T-helper 22 cell (primary cell): ENCODE measurements at places on chromosomes 5 and 9.

GRCh38 chr5:32057187-32058096 lies 116.7 kb downstream of the GOLPH3 start:
- no peak for DNase-seq

GRCh38 chr5:138943599-138944173 lies 68.6 kb upstream of the LRRTM2 start:
- no peak for DNase-seq

DNA sequence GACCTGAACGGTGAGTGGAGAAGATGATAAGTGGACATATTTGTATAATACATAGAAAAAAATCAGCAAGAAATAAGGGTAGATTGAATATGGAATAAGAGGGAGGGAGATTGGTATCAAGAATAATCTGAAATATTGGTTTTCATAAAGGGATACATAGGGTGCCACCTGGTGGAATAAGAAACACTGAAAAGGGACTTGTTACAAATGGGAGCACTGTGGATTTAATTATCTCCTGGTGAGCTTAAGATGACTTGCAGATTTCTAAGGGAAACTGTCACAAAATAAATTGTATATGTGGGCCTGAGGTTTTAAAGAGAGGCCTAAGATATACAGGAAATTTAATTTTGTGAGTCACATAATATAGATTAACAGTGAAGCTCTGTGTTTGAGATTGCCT lies 1403.5 kb upstream of the CDH18 start:
- DNase-seq, result no peak

DNA sequence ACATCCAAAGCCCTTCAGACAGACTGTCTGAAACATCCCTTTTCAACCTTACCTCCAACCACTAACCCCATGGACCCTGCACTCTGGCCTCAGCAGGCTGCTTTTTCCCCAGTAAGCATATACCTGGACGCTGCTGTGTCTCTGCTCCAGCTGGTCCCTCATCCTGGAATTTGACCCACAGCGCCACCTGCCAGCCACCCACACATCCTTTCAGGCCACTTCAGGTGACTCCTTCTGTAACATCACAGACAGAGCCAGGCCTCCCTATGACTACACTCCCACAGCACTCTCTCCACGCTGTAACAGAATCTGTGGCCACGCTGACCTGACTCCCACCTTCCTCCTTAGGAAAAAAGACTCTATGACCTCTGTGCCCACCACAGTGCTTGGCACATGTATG lies 3.4 kb downstream of the MGAT1 start:
- no peak for DNase-seq

GRCh38 chr9:121929893-121930875 lies 162.9 kb downstream of the TTLL11 start:
- no peak for DNase-seq

DNA sequence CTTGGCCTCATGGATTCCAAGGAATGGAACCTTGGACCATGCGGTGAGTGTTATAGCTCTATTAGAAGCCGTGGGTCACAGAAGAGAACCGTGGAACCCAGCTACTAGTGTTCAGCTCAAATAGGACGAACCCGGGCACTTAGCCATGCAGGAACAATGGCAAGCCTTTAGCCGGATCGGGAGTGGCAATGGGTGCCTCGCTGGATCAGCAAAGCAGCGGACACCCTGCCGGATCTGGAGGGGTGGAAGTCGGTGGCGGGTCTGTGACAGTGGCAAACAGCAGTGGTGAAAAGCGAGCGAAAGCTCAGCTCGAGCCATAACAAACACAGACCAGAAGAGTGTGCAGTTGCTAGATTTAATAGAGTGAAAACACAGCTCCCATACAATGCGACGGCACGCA lies 2.4 kb upstream of the CDO1 start:
- no peak for DNase-seq

- no peak for DNase-seq
Observed at GRCh38 chr9:134333234-134333873, 7.1 kb downstream of the RXRA start.

DNA sequence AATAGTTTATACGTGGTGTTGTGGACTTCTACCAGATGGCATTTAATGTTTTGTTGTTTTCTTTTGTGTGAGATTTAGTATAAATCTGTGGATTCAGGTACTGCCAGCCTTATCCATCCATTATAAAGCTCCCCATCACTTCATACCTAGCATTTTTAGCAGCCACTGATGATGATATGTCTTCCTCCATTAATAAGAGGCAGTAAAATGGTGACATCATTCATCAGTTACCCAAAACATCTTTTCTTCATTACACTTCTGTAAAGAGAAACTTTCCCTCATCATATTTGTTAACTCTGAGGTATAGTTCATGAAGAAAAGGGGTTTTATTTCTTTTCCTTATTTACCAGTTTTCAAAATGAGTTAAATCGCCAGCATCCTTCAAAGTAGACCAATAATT lies 19.4 kb downstream of the CHD1 start:
- no peak for DNase-seq

DNA sequence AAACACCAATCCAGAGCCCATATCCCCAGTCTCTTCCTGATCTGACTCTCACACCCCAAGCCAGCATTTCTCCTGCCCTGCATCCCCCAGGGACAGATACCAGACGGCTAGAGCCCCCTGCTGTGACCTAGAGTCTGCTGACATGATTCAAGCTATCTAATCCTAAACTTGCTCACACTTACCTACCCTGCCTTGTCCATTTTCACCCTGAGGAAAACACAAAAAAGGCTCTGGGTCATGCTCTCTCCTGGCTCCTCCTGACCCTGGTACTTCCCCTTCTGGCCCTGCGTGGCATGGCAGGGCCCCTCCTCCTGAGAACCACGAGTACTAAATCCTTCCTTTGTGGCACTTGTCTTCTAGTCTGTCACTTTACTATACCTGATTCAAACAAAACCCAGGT lies 2.8 kb upstream of the ARRDC1 start:
- no peak for DNase-seq

- DNase-seq, result no peak
Observed at GRCh38 chr5:89842531-89842930, 567.0 kb downstream of the CETN3 start.

DNA sequence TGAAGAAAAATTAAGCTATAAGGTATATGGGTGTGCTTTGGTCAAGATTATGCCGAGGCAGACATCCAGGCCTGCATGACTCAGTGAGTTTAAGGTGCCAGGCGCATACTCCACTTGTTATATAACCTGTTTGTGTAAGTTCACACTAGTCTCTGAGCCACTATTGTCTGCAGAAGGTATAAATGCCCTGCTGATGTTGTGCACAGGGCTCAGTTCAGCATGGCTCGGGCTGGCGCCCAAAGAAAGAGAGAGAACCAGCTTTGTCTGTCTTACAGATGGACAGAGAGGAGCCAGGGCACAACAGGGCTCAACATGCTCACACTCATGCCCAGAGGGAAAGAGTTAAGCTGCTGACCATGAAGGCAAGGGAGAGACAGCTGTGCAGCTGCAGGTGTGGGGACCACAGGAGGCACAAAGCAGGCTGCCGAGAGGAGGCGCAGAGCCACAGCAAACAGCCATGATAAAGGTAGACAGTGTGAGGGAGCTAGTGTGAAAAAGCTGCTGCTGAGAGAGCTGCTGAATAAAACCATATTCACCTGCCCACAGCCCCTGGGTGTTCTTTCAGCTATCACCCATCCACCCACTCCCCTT lies 1587.6 kb upstream of the C9orf72 start:
- DNase-seq, result no peak

- no peak for DNase-seq
Observed at GRCh38 chr9:81195206-81195605, 494.1 kb downstream of the TLE1 start.

- no peak for DNase-seq
Observed at GRCh38 chr9:131628459-131629225, 83.3 kb downstream of the PRRT1B start.

DNA sequence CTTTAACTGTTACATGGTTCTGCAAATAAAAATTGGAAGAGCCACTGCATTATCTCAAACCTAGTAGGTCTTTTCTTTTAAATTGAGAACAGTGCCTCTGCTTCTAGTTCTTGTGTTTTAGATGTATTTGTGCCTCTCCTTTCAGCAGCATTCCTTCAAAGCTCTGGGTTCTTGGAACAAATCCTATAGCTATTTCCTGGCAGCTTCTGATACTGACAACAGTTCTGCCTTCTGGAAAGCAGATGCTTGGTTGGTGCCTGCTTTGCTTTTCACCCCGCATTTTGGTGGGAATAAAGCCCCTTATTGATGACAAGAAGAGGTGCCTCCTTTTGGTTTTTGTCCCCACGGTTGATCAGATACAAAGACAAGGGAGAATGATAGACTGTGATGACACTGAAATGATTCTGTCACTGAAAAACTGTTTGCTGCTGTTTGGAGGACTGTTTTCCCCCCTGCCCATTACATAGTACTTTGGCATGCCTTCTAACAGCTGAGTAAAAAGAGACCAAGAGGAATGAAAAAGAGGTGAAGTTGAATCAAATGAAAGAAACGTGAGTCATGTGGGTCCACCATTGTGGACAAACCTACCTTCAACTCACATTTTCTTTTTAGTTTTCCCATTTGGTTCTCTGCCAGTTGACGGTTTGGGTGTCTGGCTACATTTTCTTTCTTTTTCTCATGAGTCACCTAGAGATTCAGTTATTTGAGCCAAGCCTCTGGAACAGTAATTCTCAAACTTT lies 5.6 kb downstream of the PTCD2 start:
- DNase-seq, result no peak

GRCh38 chr5:141703133-141703561 lies 21.1 kb upstream of the ARAP3 start:
- DNase-seq, result no peak

- DNase-seq, result no peak
Observed at GRCh38 chr5:151490627-151491026, 43.2 kb downstream of the SLC36A1 start.

GRCh38 chr9:94675008-94675881 lies 35.9 kb upstream of the FBP1 start:
- DNase-seq, result no peak

DNA sequence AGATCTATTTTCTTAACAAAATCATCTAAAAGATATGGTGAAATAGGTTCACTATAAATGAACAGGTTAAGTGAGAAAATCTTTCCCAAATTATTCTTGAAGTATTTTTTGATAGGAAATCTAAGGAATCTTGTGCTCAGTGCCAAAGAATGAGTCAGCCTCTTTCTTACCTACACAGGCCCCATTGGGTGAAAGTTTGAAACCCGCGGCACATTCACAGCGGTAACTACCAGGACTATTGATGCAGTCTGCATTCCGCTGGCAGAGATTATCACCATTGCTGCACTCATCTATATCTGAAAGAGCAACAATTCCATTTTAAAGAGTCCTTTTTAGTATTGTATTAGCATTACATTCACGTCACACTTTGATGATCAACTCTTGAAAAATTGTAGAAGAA lies 221.8 kb downstream of the SLC12A2 start:
- no peak for DNase-seq

GRCh38 chr5:37133939-37134338 lies 115.2 kb downstream of the CPLANE1 start:
- no peak for DNase-seq

DNA sequence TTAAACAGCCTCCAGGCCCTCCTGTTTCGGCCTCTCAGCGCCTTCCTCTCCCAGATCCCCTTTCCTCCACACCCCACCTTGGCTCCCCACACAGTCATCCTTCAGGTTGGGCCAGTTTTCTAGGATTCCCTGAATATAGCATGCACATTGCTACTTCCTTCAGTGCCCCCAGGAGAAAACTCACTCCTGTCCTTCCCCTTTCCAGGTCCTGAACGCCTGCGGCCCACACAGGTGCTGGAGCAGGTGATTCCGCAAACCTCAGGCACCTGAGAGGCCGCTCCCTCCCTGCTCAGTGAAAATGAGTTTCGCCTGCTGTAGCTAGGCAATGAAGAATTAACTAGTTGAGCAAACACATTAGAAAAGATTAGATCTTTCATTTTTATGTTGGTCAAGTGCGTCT lies 185.0 kb downstream of the MED10 start:
- DNase-seq, result no peak

DNA sequence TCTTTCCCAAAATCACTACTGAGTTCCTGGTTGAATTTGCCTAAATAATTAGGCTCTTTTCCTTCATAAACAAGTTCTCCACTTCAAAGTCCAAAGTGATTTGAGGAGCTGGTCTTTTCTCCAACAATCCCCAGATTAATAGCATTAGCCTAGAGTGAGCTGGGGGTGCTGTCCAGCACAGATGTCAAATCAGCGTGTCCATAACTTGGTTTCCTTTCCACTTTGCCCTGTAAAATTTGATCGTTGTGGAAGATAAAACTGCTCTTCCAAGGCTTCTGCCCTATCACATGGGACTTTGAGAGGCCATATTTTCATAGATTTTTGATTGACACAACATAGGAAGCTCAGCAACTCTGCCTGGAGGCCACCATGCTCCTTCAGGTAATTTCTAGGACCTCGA lies 134.7 kb upstream of the RORB start:
- DNase-seq, result no peak
